ENCODE measurements at places on chromosomes 7 and 10.

DNA sequence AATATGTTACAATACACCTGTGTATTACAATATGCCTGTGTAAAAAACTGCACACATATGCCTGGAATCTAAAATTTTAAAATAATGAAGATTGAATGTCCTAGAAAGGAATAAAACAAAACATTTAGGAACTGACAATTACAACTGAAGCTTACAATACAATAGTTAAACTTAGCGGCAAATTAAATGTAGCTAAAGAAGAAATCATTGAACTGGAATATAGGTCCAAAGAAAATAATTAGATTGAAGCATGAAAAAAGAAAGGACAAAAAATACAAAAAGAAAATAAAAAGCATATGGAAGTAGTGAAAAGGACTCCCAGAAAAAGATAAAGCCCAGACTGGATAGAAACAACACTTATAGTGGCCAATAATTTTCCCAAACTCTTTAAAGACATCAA, 38.4 kb downstream of the NPSR1 start:
- DNase-seq = no peak

DNA sequence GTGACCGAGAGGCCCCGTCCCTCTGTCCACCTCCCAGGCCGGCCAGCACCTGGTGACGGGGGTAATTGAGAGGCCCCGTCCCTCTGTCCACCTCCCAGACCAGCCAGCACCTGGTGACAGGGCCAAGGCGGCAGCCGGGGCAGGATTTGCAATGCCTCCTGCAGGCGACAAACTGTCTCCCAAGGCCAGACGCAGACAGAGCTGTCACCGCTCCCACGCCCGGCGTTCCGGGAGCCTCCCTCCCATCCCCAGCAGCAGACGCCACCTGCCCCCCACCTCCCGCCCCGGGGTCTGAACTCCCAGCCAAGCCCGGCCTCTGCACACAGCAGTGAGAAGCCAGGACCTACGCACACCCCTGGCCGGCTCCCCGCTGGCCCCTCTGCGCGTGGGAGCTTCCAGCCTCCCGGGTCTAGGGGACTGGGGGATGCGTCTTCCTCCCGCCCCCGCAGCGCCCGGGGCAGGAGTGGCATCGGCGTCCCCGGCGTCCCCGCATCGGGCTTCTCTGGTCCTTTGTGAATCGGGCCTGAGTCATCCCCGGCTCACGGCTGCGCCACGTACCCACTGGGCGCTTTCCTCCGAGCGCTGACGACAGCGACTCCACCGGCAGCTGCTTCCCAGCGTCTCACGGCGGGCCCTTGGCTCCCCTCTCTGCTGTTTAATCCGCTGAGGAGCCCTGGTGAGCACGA, 95.1 kb upstream of the DIP2C start:
- no peak for DNase-seq

DNA sequence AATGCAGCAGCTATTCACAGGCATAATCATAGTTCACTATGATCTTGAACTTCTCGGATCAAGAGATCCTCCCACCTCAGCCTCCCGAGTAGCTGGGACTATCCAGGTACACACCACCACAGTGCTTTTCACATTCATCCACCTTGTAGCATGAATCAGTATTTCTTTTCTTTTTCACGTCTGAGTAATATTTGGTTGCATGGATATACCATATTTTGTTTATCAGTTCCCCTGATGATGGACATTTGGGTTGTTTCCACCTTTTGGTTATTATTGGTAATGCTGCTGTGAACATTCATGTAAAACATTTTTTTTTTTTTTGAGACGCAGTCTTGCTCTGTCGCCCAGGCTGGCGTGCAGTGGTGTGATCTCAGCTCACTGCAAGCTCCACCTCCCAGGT, 3.6 kb upstream of the TBC1D12 start:
- no peak for DNase-seq

GRCh38 chr10:131885391-131886165, 15.2 kb upstream of the PPP2R2D start:
- peak; percentile 74 for DNase-seq

DNA sequence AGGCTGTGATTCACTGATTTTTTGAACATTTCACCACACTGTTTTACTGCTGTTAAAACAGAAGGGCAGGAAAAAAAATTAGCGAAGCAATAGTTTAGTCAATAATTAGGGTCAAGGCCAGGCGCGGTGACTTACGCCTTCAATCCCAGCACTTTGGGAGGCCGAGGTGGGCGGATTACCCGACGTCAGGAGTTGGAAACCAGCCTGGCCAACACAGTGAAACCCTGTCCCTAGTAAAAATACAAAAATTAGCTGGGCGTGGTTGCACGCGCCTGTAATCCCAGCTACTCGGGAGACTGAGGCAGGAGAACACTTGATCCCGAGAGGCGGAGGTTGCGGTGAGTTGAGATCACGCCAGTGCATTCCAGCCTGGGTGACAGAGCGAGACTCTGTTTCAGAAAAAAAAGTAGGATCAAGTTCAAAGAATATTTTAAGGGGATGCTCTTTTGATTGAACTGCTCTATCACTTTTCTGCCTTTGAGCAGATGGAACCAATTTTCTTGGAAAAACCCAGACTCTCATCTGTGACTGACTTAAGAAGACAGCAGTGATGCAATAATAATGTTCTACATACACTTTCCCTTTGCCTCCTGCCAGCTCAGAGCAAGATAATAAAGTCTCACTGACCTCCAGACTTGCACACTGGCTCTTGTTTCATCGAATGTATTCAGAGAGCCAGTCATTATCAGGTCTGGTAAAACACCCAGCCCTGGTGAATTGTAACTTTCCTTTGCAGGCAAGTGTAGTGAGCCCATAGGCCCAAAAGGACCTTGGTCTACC, 1.6 kb upstream of the PPA1 start:
- no peak for DNase-seq

- DNase-seq = no peak
Observed at GRCh38 chr7:87226495-87226894, 7.0 kb upstream of the TMEM243 start.

GRCh38 chr7:2201128-2201527, 31.6 kb downstream of the MAD1L1 start:
- DNase-seq = no peak

- DNase-seq = no peak
Observed at GRCh38 chr7:78080241-78080640, 281.7 kb downstream of the PHTF2 start.

GRCh38 chr10:10110844-10111490, 906.7 kb upstream of the CELF2 start:
- DNase-seq = no peak

DNA sequence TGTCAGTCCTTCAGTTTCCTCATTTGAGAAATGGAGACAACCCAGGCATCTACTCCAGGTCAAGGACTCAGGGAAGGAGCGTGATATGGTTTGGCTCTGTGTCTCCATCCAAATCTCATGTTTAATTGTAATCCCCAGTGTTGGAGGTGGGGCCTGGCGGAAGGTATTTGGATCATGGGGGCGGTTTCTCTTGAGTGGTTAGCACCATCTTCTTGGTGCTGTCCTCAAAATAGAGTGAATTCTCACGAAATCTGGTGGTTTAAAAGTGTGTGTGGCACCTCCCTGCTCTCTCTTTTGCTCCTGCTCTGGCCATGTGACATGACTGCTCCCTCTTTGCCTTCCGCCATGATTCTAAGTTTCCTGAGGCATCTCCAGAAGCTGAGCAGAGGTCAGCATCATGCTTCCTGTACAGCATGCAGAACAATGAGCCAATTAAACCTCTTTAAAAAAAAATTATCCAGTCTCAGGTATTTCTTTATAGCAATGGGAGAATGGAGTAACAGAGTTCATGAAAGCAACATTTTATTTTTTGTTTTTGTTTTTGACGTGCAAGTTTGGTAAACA, 30.0 kb downstream of the ARHGAP22 start:
- DNase-seq = no peak

GRCh38 chr10:87880336-87880735, 16.9 kb downstream of the PTEN start:
- no peak for DNase-seq

DNA sequence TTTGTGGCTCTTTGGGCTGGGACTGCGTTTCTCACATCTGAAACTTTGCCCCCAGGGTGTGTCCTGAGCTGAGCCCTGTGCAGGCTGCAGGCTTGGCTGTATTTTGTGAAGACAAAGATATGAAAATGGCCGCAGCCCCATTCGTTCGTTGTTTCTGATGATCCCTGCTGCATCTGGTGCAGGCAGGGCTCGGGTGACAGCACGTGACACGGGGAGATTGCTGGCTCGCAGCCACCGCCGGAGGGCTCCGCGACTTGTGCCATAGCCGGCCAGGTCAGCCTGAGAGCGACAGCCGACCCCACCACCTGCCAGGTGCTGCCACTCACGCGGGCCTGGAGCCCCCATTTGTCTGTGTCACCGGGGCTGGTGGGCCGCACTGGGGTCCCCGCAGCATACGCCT, 81.3 kb downstream of the ZRANB1 start:
- DNase-seq = no peak

DNA sequence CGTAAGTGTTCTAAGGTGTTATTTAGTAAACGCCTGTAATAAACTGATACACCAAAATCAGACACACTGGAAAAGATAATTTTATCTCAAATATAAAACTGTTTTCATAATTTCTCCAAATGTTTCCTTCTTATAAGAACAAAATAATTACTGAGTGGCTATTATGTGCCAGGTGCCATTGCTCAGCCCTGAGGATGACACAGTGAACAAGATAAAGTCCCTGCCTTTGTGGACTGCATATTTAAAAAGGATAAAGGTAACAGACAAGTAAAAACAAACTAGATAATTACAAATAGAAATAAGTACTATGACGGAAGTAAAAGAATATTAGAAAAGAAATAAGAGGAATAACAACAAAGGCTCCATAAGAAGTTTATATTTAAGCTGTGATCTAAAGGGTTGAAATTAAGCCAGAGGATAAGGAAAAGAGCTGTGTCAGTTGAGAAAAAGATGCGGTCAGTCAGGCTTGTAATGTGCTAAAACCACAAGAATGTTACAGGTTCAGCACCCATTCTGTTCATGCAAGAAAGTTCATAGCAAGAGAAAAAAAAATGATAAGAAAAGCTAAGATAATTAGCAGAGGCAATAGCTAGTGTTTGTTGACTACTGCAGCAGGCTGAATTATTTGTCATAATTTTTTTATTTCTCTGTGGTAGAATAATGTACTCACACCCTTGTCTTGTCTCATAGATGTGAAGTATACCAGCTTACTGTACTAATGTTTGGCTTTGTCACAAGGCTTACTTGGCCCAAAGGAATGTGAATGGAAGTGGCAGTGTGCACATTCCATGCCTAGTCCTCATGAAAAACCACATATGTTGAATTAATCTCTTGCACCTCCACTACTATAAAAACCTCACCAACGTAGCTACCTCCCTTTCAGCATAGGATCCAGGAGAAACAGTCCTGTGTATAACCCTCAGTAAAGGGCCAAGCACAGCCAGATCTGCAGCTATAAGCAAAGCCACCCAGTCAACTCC, 75.1 kb downstream of the CRPPA start:
- no peak for DNase-seq

DNA sequence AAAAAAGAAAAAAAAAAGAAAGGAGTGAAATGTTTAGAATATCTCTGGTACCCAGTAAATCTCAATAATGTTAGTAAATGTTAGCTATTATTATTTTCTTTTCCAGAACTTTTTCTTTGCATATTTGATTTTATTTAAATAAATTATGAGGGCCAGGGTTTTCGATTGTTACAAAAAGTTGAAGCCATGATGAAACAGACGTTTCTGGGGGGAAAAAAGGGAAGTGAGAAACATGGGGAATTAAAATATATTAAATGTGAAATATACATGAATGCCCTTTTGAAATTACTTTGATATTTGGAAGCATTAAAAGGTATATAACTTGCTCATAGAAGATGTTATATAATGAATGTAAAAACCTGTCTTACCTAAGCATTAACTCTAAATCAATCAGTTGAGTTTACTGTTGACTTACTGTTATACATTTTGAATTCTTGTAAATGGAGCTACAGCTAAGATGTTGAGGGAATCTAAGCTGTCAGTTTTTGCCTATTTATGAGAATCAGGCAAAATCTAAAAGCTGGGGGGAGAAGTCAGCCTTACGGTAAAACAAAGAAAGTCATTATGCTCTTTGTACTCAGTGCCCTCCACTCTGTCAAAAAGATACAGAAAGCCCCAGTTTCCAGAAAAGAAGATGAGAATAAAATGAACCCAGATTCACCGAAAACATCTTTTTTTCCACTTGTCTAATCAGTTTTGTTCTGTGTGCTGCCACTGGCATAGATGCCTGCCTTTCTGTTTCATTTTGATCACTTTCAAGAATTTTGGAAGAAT, 30.0 kb upstream of the KDM7A start:
- no peak for DNase-seq

DNA sequence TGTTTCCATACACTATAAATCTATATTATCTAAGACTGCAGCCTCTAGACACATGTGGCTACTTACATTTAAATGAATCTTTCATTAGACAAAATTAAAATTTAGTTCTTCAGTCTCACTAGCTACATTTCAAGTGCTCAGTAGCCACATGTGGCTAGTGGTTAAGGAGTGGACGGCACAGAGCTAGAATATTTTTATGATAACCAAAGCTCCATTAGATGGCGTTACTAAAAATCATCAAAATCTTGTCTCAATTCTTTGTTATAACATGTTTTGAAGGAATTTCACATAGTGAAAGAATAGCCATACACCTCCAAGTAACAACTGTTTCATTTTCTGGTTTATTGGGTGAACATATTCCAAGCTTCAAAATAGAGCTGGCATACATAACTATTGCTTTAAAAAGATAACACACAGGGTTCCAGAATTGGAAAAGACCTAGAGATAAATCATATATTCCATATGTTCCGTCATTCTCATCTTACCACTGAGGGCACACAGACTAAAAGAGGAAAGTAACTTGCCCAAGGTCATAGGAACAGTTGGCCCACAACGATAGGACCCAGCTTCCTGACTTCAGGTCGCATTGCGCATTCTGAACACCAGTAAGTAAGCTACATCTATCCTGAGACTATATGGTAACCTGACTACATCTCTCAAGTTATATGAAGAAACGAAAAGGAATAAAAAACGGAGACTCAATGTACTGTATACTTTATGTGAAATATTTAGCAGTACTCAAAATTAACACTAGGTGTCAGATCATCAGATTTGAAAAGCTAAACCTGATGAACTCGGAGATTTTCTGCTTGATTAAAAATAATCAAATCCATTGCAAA, 66.6 kb downstream of the CAV1 start:
- DNase-seq = peak; percentile 3

GRCh38 chr7:28580665-28581064, 168.3 kb downstream of the CREB5 start:
- DNase-seq = no peak

- DNase-seq = no peak
Observed at GRCh38 chr7:21869785-21870402, 75.8 kb downstream of the CDCA7L start.

- DNase-seq = peak; percentile 45
Observed at GRCh38 chr10:25017154-25017590, 760 bp downstream of the THNSL1 start.

GRCh38 chr10:99758211-99758891, 24.1 kb upstream of the ABCC2 start:
- no peak for DNase-seq

All from CD8-positive, alpha-beta memory T cell (primary cell).